Posterior vena cava (tissue), 2 donors: ENCODE measurements at places on chromosomes 6 and 20. TPM values are rescaled to one million over a fixed set of nuclear protein-coding genes. Genes with fewer than 3 reads are reported as not detected.

CD109 gene
- 20.4 TPM for total RNA-seq

RAB32 gene
- total RNA-seq = 35.2 TPM

SIRPG gene
- total RNA-seq = not detected

OPN5 gene
- not detected for total RNA-seq

RTEL1 gene
- 28.3 TPM for total RNA-seq

- no peak for DNase-seq
Measured at GRCh38 chr20:4303136-4303535, 287.8 kb upstream of the RNF24 start.

- DNase-seq = no peak
Measured at GRCh38 chr20:45872626-45873025, 8.4 kb upstream of the ZSWIM1 start.

DNA sequence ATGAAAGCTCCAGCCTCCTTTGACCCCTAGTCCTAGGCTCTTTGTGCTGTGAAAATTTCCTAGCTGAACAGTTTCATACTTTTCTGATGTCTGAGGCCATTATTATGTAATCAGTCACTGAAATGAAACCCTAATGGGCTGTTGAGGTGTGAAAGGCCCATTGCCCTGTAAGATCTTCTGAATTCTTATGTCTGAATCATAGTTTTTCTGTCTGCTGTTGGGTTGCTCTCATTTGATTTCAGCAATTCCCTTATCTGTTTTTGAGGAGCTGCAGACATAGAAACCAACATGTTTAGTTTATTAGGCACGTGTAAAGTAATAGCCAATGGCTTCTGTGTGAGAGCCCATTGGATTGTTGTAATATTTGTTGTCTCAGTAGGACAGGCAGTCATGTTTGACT, 118.1 kb downstream of the EYA4 start:
- DNase-seq = no peak

- DNase-seq = no peak
Measured at GRCh38 chr6:79993911-79994309, 10.5 kb upstream of the TTK start.

DNA sequence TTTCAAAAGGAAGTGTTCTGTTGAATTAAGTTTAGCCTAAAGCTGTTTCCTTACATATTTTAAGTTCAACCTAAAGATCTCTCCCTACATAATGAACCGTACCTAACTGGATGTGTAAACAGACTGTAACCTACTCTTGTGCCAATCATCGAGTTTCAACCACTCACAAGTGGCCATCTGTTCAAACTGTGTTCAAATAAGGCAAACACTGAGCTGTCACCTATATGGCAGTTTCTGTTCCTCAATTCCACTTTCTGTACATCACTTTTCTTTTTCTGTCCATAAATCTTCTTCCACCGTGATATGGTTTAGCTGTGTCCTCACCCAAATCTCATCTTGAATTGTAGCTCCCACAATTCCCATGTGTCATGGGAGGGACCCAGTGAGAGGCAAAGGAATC, 428.6 kb downstream of the HACE1 start:
- no peak for DNase-seq
